NCI-H2107 (cell line): ENCODE measurements at places on chromosomes 2 and 18.

GRCh38 chr2:224884188-224884587, 158.1 kb downstream of the DOCK10 start:
- no peak for DNase-seq

DNA sequence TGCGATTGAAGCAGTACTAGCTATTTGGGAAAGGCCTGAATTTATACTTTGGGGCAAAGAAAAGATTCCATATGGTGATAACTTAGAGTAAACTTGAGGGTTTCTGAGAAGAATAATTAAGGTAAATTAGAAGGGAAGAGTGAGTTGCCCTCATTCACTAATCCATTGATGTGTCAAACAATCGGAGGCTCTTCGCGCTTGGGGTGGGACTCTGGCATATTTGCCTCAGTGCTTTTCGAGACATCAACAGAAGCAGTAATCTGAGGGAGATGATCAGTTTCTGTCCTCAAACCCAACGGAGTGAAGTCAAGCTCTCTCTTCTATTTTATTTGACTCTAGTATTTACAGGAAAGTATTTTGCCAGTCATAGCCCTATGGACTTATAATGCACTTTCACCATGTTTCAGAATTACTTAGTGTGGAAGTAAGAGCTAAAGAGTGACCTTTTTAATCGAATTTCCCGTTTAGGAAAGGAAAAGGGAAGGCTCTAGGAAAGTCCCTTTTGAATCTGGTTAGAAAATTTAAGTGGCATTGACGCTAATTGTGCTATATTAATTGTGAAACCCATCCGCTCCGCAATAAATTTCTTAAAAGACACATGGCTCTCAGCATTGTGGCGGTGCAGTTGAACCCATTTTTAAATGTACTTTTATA, 1.3 kb downstream of the RAB10 start:
- DNase-seq, result no peak

DNA sequence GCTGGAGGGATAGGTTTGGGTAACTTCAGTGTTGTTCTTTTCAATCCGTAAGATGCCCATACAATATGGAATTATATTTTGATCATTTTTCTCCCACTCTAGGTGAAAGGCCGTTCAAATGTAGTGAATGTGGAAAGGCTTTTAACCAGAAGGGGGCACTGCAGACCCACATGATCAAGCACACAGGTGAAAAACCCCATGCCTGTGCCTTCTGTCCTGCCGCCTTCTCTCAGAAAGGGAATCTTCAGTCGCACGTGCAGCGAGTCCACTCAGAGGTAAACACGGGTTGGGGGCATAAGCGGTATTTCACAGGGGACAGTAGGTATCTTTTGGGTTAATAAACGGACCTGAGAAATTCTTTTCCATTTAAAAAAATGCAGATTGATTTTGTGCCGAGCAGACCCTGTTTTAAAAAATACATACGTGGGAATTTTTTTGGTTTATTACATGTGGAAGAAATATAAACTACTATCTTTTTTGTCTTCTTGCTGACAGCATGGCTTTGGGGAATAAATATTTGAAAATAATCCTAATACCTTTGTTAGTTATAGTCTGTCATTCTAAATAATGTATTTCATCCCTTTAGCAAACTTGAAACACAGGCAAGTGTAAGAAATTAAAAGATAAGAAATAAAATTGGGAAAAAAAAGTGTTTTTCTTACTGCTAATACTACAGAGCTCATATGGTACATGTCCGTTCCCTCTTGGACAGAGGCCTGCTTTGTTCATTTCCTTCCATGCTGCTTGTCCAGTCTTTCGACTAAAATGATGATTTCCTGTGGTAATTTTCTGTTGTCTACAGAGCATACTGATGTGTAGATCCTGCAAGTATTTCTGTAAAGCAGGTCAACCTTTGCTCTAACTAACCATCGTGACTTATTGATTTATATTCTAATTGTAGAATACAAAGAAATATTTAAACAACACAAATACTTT, 53.3 kb downstream of the ZNF236 start:
- DNase-seq, result peak; percentile 74

DNA sequence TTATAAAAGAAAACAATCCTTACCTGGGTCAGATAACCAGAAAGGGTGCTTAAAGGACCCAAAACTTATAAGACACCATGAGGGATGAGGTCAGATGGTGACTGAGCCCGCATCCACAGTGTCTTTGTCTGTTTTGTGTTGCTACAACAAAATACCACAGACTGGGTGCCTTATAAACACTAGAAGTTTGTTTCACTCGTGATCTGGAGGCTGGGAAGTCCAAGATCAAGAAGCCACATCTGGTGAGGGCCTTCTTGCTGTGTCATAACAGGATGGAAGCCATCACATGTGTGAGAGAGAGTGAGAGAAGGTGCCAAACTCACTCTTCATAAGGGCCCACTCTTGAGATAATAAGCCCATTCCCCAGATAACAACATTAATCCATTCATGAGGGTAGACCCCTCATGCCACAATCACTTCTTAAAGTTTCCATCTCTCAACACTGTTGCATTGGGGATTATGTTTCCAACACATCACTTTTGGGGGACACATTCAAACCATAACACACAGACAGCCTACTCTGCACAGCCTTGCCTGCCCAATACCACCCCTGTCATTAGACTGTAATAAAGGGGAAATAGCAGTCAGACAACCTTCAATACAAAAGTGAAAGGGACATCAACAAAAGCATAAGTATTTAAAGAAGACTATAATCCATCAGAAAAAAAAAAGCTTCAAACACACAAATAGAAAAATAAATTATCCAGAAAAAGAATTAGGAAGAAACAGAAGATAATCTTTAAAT, 249.8 kb downstream of the ANAPC1 start:
- DNase-seq, result no peak

- DNase-seq, result no peak
Observed at GRCh38 chr2:95390272-95390880, 12.1 kb upstream of the FAHD2A start.

GRCh38 chr2:29189052-29189451, 73.8 kb downstream of the CLIP4 start:
- DNase-seq, result no peak

DNA sequence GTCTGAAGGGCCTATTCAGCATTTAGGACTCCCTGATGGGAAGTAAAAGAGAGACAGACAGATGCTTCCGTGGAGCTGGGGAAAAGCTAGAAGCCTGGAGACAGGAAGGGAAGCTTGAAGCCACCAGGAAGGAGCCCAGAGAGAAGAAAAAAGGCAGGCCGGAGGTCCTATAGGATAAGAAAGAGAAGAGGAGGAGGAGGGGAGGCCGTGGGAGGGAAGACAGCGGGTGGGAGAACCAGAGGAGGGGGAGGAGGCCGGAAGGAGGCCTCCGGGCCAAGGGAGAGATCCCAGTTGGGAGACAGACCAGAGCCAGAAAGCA, 107.1 kb upstream of the PKDCC start:
- no peak for DNase-seq
